ENCODE measurements at places on chromosomes 7 and 10.

DNA sequence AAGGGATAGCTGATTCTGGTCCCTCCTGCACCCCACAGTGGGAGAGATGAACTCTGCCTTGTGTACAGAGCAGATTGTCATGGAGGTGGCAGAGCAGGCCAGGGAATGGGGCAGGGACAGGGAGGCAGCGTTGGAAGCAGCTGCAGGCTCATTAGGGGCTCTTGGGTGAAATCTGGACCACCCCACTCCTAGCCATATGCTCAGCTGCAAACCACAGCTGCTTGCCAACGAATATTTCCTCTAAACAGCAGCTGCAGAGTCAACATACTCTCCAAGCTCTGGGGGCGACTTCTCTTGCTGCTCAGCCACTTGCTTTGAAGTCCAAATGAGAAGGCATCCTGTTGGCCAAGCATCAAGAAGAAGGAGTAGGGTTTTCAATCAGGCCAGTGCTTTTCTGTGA lies 302.3 kb upstream of the AUTS2 start:
- DNase-seq: no peak

DNA sequence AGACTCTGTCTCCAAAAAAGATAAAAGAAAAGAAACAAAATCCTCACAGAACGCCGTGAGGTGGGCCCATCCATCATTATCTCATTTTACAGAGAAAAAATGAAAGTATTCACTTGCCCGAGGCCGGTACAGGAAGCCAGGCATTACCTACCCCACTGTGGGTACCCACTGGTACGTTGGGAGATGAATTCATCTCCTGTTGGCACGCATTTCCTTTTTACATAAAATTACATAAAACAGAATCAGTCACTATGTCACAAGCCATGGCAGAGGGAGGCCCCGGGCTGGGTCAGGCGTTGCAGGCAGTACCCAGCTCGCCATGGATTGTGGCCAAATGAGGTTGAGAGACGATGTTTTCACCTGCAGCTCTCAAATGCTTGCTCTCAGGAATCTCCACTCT lies 38.6 kb upstream of the TNRC18 start:
- DNase-seq: no peak

DNA sequence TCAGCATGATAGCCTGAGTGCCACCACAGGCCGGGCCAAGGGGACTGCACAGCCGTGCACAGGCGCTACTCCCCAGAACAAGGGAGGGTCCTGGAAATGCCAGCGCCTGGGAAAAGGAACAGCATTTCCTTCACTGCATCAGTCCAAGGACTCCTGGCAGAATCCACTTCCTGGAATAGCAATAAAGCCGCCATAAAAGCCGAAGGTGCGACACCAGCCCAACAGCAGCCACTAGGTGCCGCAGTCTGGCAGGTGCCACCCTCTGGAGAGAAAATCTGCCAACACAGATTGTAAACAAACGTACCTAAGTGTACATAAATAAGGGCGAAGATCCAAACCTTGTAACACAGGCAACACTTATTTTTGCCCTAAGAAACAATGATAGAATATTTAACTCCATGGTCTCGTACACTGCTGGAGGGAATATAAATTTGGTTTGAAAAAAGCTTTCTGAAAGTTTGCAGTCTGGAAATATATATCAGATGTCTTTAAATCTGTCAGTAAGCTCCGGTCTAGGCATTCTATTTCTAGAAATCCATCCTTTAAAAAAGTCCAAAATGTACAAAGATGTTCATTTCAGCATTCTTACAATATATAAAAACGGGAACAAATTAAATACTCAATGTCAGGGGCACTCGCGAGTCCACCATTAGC lies 22.2 kb downstream of the VOPP1 start:
- DNase-seq: no peak

DNA sequence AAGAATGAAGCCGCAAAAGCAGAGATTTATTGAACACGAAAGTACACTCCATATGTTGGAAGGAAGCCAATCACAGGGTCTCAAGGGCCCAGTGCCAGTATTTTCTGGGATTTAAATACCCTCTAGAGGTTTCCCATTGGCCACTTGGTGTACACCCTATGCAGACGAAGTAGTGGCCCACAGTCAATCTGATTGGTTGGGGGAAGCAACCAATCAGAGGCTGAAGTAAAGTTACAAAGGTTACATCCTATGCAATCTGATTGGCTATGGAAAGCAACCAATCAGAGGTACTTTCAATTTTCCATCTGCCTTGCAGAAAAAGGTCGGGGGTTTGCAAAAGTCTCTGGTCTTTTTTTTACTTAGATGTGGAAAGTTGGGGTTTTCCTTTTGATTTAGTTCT lies 481.3 kb upstream of the NRP1 start:
- DNase-seq: no peak

DNA sequence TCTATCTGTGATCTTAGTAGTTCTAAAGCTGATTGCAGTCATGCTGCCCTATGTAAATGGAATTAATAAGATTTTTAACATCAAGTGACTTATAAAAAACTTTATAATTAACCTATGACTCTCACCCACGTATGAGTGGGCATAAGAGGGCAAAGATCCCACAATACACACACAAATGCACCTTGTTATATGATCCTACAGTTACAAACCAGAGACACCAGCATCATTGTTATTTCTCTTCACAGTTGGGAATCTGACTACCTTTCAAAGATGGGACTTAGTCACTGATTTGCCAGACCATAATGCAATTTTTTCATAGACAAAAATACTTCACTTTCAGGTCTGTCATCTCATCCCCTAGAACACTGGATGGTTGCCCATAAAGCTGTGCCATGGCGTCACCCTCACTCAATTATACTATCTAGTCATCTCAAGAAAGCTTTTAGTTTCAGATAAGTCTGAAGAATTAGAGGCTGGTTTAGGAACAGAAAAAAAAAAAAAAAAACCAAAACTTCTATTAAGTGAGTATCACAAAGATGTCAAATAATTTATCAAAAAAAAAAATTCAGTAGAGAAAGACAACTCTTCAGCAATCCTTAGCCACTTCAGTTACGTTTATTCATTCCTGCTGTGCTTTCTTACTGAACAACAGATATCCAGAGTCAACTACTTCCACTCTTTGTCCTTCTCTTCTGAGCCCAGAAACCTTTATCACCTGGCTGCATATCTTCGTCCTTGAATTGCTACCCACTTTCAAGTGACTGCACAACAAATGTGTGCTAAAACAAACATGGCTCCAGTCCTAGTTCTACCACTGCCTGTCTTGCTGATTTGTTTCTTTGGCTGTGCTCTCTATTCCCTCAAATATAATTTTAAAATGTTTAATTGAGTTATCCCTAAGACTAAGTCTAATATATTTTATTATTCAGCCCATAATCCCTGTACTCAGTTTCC lies 175.0 kb upstream of the CHRM2 start:
- no peak for DNase-seq

- no peak for DNase-seq
Measured at GRCh38 chr7:1692515-1693418, 22.7 kb downstream of the ELFN1 start.

GRCh38 chr10:87617503-87617902 lies 42.2 kb upstream of the PAPSS2 start:
- DNase-seq: no peak

DNA sequence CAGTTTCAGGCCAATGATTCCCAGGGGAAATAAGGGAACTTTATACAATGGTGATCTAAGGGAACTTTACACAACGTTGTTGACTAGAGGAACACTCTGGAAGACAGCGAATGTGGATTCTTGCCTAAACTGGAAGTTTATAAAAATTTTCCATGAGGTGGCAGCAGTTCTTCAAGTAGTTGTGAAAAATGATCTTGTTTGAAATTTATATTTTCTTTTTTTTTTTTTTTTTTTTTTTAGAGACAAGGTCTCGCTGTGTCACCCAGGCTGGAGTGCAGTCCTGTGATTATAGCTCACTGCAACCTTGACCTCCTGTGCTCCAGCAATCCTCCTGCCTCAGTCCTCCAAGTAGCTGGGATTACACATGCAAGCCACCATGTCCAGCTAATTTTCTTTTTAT lies 32.1 kb upstream of the GTF2I start:
- DNase-seq: no peak

GRCh38 chr10:23325132-23325531 lies 19.5 kb downstream of the C10orf67 start:
- DNase-seq: no peak

- DNase-seq: peak; percentile 18
Measured at GRCh38 chr10:5776136-5776880, 36.9 kb downstream of the GDI2 start.

DNA sequence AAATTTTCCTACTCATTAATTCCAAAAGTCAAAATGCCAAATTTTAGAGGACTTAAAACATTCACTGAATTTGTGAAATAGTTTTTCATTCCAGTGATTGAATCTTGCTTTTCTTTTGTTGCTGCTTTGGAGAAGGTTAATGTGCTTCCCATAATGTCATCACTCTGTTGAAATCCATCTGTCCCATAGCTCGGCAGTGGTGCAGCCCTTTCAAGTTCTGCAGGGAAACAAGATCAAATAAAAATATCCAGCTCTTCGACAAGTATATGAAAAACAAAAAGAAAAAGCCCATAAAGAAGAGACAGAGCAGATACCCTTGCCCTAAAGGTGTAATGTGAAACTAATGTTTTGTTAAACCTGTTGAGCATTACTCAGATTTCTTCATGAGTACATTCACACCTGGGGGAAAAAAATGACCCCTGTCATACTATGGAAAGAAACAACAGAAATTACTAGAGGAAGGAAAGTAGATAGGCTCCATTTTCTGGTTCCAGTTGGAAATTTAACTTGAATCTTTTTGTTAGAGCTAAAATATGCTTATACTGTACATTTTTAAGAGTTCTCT lies 35.1 kb downstream of the AGR3 start:
- no peak for DNase-seq

DNA sequence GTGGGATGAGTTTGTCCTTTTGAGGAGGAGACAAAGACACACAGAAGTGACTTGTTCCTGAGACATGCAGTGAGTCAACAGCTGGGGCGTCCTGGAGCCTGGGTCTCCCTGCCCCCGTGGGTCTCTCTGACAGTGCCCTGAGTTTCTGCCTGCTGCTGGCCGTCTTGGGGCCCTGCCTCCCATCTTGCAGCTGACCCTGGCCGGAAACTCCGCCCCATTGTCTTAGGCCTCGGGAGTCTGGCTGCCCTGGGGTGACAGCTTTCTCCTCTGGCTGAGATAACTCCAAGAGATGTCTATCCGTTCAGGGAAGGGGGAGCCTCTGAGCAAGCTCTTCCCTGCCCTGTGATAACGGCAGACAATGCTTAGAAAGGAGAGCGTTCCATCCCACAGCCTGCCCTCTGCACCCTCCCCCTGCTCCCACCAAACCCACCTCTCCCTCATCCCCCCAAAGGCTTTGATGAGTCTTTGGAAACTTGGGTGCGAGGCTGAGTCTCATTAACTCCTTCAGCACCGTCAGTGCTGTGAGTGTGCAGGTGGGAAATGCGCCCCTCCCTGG lies 69.5 kb upstream of the PODXL start:
- peak; percentile 71 for DNase-seq

- DNase-seq: no peak
Measured at GRCh38 chr7:110881721-110882120, 209.2 kb upstream of the LRRN3 start.

DNA sequence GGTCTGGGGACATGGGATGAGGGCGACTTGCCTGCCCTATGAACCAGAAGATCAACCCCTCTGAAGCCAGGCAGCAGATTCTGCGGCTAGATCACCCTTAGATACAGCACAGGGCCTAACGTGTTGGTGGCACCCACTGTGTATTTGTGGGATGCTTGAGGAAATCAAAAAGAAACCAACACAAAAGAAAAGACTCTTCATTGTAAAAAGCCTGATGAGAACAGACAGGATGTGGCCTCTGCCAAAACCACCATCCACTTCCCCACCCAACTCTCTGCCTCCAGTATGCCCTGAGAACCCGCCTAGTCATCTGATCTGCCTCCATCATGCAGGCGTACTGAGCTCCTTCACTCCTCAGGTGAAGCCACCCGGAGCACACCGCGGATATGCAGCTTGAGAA lies 97.2 kb upstream of the INSYN2A start:
- no peak for DNase-seq

- no peak for DNase-seq
Measured at GRCh38 chr10:20839910-20840309, 57.2 kb downstream of the NEBL start.

DNA sequence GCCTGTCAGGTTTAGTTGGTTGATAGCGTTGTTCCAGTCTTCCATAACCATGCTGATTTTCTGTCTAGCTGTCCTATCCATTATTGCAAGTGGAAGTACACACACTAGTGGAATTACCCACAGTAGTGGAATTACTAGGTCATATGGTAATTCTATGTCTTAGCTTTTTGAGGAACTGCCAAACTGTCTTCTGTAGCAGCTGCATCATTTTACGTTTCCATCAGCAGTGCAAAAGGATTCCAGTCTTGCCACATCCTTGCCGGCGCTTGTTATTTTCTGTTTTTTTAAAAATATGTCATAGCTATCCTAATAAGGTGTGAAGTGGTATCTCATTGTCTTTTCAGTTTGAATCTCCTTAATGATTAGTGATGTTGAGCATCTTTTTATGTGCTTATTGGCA lies 17.2 kb upstream of the RHBDD2 start:
- no peak for DNase-seq

- DNase-seq: no peak
Measured at GRCh38 chr10:61835069-61835945, 66.2 kb upstream of the ARID5B start.

- peak; percentile 32 for DNase-seq
Measured at GRCh38 chr7:43658718-43659548, 70.4 kb downstream of the COA1 start.

DNA sequence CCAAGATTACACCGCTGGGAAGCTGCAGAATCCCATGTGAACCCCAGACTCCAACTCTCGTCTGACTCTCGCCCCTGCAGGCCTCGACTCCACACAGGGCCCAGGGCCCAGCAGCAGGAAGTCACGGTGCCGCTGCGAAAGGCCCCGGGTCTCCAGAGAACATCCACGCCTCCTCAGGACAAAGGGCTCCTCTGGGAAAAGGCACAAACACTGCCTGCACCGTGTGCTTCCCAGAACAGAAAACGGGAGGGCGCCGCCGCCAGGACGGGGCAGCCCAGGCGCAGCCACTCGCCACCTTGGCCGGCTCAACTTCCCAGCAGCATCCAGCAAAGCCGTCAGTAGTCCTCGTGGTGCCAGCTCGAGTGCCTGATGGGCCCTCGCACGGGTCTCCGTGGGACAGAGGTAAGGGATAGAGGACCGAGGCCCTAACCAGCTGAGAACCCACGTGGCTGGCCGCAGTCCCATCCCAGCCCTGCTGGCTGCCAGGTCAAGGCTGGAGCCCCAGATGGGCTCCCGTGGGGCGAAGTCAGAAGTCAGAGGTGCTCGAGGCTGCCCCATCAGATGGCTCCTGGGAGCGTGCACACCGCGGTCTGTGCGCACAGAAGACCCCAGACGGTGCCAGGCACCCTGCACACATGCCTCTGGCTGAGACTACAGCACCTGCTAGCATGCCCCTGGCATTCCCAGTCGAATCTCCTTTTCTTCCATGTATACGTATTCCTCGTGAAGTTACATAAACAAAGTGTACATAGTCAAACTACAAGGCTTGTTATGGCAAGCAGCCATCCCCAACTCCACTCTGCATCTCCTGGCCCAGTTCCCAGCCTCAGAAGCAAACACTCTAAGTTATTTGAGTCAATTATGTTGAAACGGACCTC lies 60.2 kb downstream of the MAD1L1 start:
- peak; percentile 87 for DNase-seq

Data from AG08396 (cell line).